Activated CD4-positive, alpha-beta T cell treated with anti-CD3 and anti-CD28 coated beads for 1 hour (primary cell): ENCODE measurements at places on chromosomes 6 and 20.

DNA sequence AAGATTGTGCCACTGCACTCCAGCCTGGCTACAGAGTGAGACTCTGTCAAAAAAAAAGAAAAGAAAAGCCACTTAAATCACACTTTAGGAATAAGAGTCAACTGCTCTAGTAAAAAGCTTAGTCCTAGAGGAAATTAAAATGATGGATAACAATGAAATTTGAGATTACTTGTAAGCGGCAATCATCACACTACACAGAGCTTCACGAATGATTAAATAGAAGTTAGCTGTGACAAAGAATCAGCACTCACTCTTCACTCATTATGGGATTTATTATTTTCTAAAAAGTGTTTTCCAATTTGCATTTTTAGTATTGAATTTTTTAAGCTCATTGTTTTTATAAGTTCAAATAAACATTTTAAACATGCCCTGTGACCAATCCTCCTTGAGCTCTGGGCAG, 718.0 kb downstream of the UTRN start:
- DNase-seq, result no peak

- no peak for DNase-seq
Observed at GRCh38 chr6:13667655-13668054, 44.0 kb downstream of the RANBP9 start.

GRCh38 chr6:113909224-113909856, 52.2 kb downstream of the MARCKS start:
- no peak for DNase-seq

DNA sequence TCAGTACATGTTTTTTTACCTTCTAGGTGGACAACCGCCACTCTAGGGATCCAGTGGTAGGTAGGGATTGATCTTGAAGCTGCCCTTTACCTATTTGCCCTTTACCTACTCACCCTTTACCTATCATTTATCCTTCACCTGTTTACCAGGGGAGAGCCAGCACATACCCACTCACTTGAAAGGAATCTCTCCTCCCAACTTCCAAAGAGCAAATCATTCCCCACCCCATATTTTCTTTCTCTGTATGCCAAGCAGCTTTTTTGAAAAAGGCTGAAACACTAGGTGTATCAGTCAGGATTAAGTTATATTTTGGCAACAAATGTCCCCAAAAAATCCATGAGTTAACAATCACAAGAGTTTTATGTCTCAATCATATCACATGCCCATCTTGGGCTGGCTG, 10.5 kb upstream of the EPM2A start:
- no peak for DNase-seq

DNA sequence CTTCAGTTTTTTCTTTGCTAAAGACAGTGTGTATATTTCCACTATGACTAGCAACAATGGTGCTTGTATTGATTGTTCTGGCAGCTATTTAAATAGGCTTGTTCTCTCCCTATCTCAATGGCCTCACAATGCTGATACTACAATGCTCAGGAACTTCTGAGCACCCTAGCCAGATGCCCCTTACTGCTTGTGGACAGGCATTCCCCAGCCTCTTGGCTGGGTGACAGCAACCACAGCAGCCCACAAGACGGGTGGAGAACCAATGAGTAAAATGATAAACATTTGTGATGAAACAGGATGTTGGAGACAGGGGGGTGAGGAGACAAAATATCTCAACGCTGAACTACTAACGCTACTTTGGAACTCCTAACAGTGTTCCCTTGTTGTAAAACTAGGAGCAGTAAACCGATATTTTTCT, 42.3 kb downstream of the HIVEP2 start:
- peak; percentile 54 for DNase-seq

GRCh38 chr6:48200869-48201390, 89.9 kb upstream of the PTCHD4 start:
- DNase-seq, result no peak

GRCh38 chr6:129235167-129236000, 352.4 kb downstream of the LAMA2 start:
- DNase-seq, result no peak

DNA sequence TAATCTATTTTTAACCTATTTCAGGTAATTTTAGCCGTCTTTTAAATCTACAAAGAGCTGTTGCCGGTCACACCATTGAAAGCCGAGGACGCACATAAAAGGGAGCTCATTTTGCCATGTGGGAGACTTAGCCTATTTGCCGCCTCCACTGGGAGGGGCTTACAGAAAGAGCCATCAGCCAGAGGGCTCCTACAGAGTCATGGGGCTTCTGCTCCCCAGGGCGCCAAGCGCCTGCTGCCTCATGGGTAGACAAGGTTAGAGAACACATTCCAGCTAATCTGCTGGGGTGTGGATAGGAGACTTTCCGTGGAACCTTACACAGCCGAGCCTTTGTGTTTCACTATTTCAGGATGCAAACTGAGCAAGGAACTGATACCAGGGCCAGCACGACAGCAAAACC, 12.6 kb downstream of the PCMTD2 start:
- no peak for DNase-seq

GRCh38 chr6:100464162-100464851, 414 bp downstream of the SIM1 start:
- no peak for DNase-seq

DNA sequence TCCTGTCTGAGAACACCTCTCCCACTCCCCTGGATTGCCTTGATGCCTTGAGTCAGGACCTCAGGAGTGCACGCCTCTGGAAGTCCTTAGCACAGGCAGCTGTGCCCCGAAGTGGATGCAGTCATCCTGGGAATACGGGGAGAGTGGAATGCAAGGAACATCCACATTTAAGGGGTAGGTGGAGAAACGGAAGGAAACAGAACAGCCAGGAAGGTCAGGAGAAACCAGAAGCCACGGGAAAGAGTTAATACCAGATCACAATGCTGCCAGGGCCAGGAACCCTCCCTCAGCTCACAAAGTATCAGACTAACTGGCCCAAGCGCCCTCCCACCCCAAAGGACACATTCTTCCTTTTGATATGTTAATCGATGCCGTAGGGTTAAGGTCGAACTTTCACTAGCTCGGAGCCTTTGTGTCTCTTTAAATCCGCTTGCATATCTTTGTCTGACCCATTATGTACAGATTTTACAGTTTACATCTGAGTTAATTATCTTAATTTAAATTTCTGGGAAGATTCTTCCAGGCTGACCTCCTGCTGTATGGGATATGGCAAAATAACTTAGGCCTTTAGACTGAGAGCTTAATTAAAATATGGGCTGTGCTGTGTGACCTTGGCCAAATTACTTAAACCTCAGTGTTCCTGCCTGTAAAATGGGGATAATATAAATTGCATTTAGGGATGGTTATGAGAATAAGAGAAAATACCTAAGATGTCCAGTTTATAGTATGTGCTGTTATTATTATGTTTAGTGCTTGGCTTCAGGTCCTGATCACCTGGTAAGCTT, 24.0 kb upstream of the CCND3 start:
- DNase-seq, result no peak

DNA sequence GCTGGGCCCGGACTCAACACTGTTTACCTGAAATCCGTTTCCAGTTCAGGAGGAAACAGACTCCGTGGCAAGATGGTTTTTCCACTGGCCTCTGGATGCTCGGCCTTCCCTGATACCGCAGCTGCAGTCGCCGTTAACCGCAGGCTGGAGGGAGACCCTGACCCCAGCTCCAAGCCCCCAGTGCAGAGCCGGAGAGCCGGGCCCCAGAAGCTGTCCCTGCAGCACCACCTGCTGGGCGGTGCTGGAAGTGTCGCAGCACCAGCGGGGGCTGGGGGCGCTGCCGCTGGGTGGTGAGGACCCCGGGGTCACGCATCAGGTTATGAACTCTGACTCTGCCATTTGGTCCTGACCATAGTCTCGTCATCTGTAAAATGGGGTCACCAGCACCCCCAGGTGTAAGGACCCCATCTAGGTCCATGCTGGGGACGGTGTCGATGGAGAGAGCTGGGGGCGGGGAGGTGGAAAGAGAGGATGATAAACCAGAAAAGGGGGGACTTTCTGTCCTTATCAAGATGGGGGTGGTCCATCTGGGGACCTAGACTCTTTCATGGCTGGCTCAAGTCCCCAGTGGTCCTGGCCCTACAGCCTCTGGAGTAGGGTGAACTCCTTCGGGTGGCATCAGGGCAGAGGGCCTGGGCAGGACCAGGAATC, 20.8 kb upstream of the CHRNA4 start:
- DNase-seq, result peak; percentile 24
